Esophagus squamous epithelium (tissue), 5 donors: ENCODE measurements at places on chromosomes 2 and 18.

DNA sequence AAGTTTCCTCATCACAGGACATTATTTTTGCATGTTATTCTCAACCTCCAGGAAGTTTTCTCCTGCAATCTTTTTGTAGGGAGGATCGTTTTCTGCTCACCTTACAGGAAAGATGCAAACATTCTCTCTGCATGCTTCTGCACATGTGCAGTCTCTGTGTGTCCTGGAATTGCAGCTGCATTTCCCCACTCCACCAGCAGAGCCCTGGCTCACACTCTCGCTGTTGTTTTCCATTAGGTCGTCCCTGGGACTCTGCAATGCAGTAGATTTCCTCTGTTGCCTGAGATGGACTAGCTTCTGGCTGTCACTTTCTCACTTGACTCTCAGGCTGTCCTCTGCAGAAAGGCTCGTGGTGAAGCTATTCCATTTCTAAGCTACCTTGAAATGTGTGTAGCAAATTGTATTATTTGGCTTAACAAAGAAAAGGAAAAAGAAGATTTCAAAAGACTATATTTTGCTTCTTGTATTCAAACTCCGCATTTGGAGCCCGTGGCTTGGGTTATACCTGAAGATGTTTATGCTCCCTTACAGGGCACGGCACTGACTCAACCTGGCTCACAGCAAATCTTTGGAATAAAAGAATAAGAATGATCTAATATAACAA lies 346.7 kb downstream of the RAD51AP2 start:
- DNase-seq = no peak

DNA sequence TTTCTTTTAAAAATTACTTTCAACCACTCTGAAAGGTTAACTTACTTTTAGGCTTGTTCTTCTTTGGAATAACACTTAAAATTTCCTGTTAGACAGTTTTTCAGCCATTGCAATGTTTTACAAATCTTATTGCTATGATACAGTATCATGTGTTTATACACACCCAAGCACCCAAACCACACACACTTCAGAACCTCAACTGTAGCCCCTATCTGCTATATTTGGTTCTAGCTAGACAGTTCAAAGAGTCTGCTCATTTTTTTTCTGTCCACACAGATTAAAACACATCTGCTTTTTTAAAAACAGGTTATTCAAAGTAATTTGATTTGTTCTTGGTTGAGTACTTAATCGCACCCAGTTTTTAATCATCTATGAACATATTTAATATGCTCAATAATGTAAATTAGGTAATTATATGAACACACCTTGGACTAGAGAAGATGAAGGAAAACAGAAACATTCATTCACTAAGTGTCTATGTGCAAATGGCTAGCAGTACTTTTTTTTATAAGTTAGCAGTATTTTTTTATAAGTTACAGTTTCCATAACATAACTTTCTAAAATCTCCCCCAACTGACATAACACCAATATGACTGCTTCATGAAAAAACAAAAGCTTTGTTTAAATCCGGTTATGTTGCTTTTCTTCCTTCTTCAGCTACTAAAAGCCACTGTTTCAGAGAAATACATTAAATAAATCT lies 17.6 kb downstream of the FBXO11 start:
- no peak for DNase-seq

DNA sequence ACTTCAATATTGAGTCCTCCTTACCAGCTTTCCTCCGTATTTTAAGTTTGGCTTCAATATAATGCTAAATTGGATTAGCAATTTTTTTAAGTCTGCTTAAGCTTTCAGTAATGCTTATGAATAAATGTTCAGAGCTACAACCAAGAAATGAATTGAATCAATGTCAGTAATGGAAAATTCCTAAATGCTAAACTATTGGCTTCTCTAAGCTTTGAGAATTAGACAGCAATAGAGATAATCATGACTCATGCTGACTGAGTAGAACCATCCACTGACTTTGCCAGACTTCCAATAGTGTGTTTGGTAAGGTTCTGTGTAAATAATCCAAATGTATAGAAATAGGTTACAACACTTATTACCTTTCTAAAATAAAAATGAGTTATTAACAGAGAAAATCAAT lies 8.9 kb upstream of the PDE1A start:
- no peak for DNase-seq

DNA sequence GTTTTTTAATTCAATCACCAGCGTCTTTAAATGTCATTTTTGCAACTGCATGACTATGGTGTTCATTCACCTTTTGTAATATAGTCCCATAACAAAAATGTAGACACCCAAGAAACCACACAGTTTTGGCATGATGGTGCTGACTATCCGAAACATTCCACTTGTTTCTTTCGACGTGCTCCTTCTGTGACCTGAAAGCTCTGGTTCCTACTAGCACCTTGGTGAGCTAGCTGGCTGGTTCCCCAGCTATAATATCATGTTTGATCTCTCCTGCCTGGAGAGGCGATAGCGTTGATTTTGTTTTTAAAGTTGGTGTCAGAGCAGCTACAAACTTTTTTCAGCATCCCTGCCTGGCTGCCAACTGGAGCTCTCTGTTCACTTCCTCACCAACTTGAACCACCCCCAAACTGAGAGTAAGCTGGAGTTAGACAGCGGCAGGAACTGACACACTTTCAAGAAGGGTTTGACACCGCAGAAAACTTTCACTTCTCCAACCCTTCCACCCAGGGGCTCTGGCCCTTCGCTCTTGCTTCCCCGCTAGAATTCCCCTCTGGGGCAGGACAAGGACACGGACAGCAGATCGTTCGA lies 1.1 kb downstream of the ATAD2B start:
- DNase-seq = peak; percentile 27

DNA sequence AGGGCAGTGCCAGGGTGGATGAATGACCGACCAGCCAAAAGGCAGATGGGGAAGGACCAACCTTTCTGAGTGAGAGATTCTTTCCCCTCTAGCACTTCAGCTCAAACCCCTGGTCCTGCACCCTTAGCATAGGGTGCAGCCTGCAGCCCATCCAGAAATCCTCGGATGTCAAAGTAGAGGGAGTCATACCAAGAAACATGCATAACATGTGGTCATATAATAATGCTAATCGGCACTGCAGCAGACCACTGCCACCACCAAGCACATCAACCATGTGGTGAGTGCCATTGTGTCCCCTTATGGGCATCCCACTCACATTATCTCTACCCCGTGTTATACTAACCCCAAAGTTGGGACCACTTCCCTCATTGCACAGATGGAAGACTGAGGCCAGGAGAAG lies 17.7 kb downstream of the ATOH8 start:
- DNase-seq = no peak

GRCh38 chr2:68730828-68731227 lies 3.8 kb upstream of the ARHGAP25 start:
- DNase-seq = no peak

DNA sequence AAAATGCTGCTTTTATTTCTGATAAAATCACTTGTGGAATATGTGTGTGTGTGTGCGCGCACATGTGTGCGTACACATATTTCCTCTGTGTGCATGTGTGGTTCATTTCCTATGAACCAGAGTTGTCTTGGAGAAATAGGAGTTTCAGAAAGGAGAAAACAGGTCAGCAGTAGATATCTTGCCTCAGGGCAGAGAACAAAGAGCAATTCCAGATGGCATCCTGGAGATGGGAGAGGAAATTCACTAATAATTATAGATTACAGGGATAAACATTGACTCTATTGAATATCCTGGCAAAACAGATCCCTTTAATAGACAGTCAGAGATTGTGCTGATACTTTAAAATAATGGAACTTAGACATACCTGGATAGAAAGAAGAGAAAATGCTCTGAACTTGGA lies 298.0 kb downstream of the TRIB2 start:
- no peak for DNase-seq

DNA sequence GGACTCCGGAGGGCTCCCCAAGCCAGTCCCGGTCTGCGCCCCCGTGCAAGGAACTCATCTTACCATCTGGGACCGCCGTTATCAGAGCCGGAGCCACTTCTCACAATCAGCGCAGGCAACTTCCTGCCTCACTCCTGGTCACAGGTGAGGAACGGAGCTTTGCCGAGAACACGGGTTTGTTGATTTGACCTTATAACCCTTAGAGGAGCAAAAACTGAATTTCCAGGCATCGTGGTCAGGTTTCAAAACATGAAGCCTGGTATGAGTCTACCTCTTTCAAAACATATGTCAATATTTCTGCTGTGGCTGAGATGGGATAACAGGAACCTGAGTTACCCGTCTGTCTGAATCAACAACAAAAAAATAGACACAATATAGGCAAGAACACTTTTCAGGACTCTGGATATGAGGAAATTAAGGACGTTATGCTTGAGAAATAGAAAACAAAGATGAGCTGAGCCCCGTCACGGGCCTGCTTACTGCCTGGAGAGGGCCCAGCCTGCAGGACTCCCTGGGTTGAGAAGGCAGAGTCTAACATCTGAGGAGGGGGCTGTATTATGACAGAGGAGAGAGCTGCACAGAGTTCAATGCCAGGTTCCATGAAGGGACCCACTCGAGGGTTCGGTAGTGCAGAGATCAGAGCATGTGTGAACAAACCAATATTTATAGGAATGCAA lies 148.7 kb downstream of the NDUFA10 start:
- DNase-seq = no peak

DNA sequence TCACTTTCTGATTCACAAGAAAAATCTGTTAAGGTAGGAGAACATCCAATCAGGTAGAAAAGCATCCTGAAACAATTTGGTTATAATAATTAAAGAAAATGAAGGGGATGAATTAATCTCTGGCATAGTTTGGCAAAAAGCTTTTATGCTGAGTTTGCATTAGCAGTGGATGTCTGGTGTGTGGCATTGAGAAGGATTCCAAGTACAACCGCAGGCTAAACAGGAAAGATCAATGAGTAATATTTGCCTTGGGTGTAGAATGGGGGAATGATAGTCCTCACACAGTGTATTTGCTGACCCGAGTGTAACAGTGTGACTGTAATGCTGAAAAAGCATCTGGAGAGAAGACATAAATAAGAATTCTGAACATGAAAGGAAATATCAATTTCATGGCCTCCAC lies 68.3 kb upstream of the SESTD1 start:
- no peak for DNase-seq

DNA sequence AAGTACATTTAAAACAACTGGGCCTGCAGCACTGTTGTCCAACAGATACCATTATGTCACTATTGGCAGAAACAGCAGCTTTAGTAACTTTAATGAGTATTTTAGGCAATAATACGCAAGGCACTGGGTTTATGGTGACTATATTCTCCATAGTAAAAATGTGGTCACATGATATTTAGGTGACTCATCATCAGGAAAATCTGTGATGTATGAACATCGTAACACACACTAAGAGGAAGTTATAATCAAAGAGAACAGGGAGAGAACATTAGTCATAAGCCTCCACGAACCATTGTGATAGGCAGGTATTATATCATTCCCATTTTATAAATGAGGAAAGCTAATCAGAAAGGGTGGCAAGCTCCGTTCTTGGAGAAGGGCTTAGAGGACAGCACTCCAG lies 36.9 kb downstream of the RAPH1 start:
- no peak for DNase-seq

DNA sequence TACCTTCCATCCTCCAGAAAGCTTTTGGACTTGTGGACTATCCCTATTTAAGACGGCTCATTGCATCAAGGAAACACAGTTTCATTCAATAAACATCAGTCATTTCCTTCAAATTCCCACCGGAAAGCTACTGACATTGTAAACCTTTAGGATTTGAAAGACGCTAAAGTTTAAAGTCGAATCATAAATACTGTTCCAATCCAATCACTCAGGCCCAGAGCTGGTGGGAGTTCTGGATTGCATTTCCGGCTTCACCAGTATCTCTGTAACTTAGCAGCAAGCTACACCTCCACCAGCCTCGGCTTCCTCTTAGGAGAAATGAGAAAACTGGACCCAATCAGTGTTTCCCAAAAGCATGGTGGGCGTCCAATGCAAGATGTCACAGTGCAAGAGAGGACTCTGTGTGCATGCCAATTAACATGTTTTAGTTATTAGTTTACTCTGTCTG lies 1.6 kb downstream of the WDFY1 start:
- no peak for DNase-seq

- no peak for DNase-seq
Observed at GRCh38 chr2:215711471-215712034, 275.7 kb upstream of the FN1 start.

- DNase-seq = no peak
Observed at GRCh38 chr18:51251625-51252024, 54.1 kb upstream of the MEX3C start.

DNA sequence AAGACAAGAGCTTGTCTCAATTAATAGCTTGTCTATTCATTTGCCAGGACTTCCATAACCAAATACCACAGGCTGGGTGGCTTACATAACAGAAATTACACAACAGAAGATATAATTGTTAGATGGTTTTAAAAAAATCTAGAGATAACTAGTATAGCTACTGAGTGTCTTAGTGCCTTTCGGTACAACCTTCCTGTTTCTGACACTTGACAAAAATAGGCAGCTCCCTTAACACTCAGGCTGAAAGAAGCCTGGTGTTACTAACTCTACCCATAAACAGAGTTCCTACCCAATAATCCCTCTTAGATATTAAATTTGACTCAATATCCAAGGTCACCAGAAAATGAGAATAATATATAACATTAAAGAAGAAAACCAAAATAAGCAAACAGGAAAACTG lies 129.7 kb downstream of the BARD1 start:
- no peak for DNase-seq

DNA sequence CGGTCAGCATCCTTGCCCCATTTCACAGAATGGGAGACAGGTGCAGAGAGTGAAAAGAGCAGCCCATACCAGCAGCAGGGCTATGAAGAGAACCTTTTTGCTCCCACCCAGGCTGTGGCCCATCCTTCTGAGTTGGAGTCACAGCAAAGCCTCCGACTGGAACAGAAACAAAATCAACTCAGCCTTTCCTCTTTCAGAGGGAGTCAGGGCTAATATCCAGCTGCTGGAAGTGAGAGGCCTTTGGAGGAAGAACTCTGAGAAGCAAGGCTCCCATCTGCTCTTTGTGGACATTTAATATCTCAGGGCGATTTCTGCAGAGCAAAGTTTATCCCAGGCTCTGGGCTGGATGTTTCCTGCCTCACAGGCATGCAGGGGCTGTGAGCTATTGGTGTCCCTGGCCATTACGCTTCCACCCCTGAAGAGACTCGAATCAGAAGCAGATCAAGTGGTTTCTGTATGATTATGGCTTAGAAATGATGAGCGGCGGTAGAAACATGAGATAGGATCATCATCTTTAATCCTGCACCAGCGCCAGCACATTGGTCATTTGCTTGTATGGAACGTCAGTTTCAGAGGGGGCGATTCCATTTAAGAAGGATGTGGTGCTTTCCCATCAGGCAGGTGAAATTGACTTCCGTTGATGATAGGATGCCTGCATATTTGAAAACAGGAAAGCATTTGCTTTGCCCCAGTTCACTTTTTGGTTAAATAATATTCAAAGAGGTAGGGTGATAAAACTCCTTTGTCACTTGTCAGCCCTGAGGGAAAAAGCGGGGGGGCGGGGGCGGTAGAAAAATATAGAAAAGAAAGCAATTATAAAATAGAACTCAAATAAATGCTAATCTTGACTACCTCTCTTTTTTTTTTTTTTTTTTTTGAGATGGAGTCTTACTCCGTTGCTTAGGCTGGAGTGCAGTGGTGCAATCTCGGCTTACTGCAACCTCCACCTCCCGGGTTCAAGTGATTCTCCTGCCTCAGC lies 152.4 kb downstream of the LRRC30 start:
- no peak for DNase-seq
